ENCODE measurements at places on chromosomes 7 and 10. TPM values are rescaled to one million over a fixed set of nuclear protein-coding genes. Genes with fewer than 3 reads are reported as not detected.
A peak's percentile ranks its signal among the peaks of the same experiment; 100 is the strongest.

DNA sequence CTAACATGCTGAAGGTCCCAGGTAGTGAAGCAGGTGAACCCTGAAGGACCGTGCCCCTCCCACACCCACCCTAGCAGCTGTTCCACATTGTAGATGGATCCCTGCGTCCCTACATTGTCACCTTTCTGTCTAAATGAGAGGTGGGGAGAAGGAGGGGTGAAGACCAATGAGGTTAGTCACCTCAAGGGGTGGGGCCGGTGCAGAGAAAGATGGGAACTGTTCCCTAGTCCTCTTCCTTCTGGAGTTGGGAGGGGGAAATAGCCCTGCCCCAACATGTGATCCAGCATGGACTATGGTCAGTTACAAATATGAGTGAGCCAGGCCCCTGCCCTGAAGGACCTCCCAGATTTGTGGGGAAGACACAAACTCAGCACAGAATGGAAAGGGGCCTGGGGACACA, 124.5 kb downstream of the LHPP start:
- DNase-seq, result peak; percentile 27
- H3K4me1 ChIP-seq, result peaks cover 12% of the 10 kb centered on the region
- no peak overlapping the region for H3K4me3 ChIP-seq
- no peak overlapping the region for H3K27ac ChIP-seq
- H3K27me3 ChIP-seq, result no peaks in the 10 kb centered on the region

WNT8B gene
- 0.14 TPM for total RNA-seq

OR9A2 gene
- not detected for total RNA-seq

DNA sequence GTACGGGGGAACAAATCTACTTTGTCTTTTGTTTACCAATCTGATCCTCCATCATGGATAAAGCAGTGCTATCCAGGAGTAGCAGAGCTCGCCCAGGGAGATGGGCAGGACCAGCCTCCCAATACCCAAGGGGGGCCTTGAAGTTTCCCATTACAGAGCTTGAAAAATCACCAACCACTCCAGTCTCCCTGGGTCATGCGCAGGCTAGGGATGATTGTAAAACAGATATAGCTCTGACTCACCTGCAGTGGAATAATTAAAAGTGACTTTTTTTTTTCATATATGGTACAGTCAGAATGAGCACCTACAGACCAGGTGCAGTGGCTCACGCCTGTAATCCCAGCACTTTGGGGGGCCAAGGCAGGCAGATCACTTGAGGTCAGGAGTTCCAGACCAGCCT, 204.6 kb upstream of the PLXNA4 start:
- no peak overlapping the region for H3K27ac ChIP-seq
- no peak overlapping the region for H3K4me3 ChIP-seq
- no peaks in the 10 kb centered on the region for H3K27me3 ChIP-seq

DNA sequence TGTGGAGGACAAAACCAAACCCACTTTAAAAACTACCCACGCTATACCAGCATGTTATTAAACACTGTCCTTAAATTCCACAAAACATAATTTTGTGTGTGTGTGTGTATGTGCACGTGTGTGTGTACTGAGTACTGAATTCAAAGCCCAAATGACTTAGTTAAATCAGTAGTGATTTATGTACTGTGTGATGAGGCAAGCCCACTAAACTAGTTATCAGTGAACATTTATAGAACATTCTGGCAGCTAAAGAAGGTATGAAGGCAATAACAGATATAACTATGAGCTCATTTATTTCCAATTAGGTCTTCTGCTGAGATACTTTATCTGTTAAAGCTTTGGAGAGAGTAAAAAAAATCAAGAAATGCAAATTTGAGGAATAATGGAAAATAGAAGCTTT, 115.1 kb downstream of the CPED1 start:
- no peak overlapping the region for H3K4me3 ChIP-seq
- no peak for DNase-seq
- no peak overlapping the region for H3K27ac ChIP-seq
- H3K27me3 ChIP-seq, result no peaks in the 10 kb centered on the region
- H3K36me3 ChIP-seq, result no peaks in the 10 kb centered on the region

IL6 gene
- total RNA-seq, result not detected

All from Caco-2 (cell line).